ENCODE measurements at places on chromosomes 1 and 21.

DNA sequence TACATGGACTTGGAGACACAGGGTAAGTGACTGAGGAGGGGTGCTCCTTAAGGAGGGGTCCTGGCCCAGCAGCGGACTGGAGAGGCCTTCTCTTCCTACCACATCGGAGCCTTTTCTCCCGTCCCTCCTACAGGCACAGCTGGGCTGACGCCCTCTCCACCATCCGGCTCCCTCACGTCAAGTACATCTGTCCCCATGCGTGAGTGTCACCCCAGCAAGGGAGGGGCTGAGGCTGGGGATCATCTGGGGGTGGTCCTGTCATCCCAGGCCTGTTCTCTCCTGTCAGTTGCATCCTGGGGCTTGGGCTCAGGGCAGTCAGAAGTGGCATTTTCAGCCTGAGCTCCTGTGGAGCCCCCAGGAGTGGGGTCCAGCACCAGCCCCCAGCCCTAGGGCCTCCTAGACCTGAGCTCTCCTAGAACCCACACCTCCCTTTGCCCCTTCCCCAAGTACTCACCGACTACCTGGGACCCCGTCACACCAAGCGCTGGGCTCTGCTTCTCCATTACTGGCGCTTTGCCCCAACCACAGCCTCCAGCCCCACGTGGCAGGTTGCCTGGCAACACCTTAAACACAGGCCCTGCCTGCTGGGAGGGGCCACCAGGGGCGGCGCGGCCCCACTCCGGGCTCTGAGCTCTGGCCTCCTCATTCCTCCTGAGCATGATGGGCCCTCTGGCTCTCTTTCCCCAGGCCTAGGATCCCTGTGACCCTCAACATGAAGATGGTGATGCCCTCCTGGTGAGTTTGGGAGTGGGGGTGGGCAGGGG is 2.3 kb downstream of the LYPLA2 start:
- peak; percentile 49 for DNase-seq

DNA sequence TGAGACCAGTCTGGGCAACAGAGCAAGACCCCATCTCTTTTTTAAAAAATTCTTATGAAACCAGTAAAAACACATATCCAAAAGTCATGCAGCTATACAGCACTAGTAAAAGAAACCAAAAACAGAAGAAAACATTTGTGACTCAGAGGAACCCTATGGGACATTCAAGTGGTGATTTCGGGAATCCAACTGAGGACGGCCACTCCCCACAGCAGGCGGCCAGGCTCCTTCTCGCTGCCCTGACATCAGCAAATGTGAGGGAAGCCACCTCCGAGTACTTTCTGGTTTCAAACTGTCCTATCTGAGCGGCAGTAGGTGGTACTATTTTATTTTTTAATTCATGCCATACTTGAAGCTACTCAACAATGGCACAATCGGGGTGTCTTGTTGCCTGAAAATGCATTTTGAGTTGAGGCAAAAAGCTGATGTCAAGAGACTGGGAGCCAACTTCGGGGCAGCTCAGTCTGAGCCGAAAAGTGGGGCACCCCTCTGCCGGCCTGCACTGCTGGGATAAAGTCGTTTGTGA is 3.3 kb downstream of the SUMO3 start:
- no peak for DNase-seq

GRCh38 chr1:204232526-204232925 is 18.7 kb upstream of the GOLT1A start:
- DNase-seq, result peak; percentile 16

- DNase-seq, result no peak
These were observed 388.6 kb downstream of the RWDD3 start for GRCh38 chr1:95622609-95623008.

DNA sequence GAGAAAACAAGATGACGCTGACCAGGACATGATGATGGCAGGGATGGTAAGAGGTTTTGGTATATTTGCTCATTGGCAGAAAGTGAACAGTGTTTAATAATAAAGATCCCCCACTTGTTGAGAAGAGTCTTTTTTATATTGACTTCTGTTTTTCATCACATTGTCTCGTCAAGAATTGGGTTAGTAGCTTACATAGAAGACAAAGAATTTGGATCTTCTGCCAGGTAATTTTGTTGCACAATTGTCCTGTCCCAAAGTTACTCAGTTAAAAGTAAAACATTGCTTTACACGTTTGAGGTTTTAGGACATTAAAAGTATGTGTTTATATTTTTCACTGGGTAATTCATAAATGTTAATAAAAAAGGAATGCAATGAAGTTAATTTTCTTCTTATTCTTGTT is 48.3 kb upstream of the LAMC2 start:
- DNase-seq, result peak; percentile 82

DNA sequence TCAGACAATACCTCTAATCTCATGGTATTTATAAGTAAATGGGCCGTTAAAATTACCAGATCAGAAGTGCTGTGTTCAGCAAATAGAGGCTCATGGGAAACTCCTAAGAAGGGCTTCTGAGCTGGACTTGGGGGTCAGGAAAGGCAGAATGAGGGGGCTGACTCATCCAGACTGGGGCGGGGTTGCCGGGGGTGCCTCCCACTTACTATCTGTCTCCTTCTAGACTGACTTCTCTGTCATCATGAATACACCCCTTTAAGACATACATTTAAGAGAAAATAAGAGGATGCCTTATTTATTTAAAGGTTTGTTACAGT is 96.0 kb upstream of the ERRFI1 start:
- DNase-seq, result peak; percentile 70

GRCh38 chr1:186236921-186237320 is 138.1 kb downstream of the TPR start:
- peak; percentile 68 for DNase-seq
